ENCODE measurements at places on chromosomes 12 and 14. TPM values are rescaled to one million over a fixed set of nuclear protein-coding genes. Genes with fewer than 3 reads are reported as not detected.

GRCh38 chr12:26317942-26318575, 122.7 kb downstream of the SSPN start:
- DNase-seq = no peak

The NXPH4 gene
- 10.7 TPM for total RNA-seq

- DNase-seq = no peak
Measured at GRCh38 chr14:78637489-78637888, 467.3 kb downstream of the NRXN3 start.

DNA sequence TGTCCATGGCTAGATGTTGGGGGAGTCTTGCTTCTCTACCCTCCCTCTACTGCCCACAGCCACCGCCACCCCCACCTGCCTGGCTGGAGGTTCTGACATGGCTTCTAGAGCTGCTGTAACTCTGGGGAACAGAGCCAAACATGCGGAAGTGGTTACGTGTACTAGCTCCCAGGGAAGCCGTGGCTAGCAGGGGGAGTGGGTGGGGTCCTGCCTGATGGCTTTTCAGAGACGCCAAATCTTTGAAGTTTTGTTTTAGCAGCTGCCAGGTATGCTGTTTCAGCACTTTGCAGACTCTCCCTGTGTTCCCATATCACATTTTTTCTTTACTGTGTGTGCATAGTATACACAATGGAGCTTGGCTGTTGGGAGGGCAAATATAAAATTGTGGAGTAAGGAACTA, 150.3 kb downstream of the TGFB3 start:
- DNase-seq = no peak

DNA sequence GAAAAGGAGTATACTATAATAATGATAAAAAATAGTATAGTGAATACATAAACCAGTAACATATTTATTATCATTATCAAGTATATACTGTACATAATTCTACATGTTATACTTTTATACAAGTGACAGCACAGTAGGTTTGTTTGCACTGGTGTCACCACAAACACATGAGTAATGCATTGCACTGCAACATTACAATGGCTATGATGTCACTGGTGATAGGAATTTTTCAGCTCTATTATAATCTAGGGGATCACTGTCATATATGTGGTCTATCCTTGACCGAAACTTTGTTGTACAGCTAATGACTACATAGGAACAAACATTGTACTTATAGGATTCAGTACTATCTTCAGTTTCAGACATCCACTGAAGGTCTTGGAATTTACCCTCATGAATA, 165.8 kb upstream of the SYT1 start:
- peak; percentile 48 for DNase-seq

The KCNC2 gene
- not detected for total RNA-seq

DNA sequence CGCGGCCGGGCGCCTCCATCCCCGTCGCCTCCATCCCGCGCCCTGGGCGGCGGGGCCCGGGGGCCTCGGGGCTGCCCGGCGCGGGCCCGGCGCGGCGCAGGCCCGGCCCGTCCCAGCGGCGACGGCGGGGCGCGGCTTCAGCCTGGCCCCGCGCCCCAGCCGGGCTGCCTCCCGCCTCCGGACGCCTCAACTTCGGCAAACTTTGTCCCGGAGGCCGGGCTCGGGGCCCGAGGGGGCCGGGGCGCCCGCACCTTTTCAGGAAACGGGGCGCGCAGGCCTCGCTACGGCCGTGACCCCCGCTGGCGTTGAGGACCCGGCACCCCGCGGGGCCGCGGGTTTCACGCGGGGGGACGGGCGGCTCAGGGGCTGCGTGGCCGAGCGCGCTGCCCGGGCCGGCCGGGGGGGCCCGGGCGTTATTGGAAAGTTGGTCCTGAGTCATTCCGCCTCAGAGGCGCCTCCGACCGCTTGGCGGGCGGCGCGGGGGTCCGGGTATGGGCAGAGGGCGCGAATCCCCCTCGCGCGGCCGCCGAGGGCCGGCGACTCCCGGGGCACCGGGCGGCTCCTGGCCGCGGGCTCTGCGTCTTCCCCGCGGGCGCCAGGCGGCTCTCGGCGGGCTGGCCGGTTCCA, 575 bp downstream of the TRAF3 start:
- DNase-seq = no peak

GRCh38 chr12:69898236-69898635, 73.2 kb downstream of the MYRFL start:
- no peak for DNase-seq

- DNase-seq = no peak
Measured at GRCh38 chr12:92796650-92797049, 93.9 kb downstream of the PLEKHG7 start.

Measured in NCI-H460 (cell line).